ENCODE measurements at places on chromosomes 11 and 22.
A peak's percentile ranks its signal among the peaks of the same experiment; 100 is the strongest.

GRCh38 chr11:8192016-8192895 is 23.4 kb upstream of the RIC3 start:
- DNase-seq = peak; percentile 66

GRCh38 chr11:9574622-9575259 is 1.3 kb downstream of the WEE1 start:
- DNase-seq = no peak

GRCh38 chr11:99593197-99593596 is 572.4 kb downstream of the CNTN5 start:
- DNase-seq = no peak

DNA sequence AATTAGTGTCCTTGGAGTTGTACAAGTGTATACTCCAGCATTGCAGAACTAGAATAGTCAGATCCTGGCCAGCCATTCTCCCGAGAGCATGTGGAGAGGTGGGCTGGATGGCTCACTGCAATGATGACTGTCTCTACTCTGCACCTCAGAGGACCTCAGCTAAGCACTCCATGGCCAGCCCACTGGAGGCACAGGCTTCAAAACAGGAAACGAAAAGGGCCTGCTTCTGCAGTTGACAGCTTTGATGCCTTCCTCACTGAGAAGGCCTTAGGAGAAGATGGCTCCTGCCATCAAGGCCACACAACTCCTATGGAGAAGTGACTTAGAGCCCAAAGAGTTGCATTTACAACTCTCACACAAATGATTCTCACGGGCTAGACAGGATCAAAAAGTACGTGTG is 9.1 kb downstream of the POLD4 start:
- DNase-seq = no peak

DNA sequence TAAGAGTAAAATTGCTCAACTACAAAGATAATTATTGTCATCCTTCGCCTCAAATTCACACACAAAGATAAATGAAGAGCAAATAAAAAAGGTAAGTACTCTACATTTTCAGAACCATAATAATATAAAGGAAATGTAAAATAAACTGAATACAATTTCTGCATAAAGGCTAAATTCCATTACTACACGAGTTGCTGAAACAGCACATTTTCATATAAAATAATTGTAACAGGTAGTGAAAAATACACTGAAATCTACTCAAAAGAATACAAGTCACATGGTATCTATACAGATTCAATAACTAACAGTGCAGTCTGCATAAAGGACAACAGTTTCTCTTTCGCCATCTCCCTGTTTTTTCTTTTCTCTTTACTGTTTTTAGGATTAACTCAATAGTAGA is 54.8 kb upstream of the GAB2 start:
- DNase-seq = no peak

GRCh38 chr11:88404932-88405710 is 67.6 kb upstream of the CTSC start:
- DNase-seq = no peak

DNA sequence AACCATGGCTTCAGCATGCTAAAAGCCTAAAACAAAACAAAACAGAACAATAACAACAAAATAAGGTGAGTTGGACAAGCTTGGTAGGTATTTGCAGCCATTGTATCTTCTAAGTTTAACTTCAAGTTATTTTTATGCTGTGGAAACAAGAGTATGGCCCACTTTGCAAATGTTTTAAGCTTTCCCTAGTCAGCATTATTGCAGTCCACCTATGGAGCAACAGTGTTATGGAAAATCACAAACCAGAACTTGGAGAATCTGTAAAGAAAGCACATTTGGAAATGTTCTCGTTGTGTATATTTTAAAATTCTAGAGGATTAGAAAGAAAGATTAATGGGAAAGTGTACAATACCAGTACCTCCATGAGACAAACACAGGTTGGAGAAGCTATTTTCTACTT is 7.4 kb upstream of the SLC5A12 start:
- no peak for DNase-seq

DNA sequence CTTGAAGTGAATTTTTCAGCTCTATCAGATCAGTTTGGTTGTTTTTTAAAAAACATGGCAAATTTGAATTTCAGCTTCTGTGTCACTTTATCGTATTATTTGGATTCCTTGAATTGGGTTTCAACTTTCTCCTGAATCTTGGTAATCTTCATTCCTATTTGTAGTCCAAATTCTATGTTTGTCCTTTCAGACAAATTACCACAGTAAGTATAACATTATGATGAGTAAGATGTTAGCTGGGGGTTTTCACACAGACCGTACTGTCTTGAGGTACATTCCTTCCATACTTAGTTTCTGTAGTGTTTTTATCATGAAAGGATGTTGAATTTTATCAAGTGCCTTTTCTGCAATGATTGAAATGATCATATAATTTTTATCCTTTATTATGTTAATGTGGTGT is 28.0 kb downstream of the OR5B17 start:
- DNase-seq = no peak

Measured in hypothalamus (tissue), 51 donors.